ENCODE measurements at places on chromosomes 7 and 10.

GRCh38 chr7:51123322-51124019 is 193.1 kb downstream of the COBL start:
- DNase-seq = peak; percentile 15

GRCh38 chr10:3131098-3131497 is 41.5 kb downstream of the PITRM1 start:
- no peak for DNase-seq

GRCh38 chr10:65950075-65950474 is 975.8 kb upstream of the LRRTM3 start:
- DNase-seq = no peak

DNA sequence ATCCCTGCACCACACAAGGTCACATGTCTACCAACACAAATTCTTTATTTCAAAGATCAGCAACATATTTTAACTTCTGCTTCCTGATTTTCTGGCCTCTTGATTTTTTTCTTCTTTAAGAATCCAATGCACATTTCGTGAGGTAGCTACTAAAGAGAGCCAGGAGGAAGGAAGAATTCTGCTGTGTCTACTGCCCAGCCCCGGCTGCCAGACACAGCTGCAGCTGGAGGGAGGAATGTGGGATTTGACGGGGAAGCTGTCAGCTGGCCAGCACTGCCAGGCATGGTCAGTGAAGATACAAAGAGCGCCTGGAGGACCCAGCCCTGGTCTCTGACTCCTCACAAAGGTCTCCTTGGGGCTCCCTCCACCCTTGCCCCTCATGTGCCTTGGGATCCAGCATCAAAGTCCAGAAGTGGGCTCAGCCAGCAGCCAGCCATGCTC is 6.9 kb upstream of the AOC1 start:
- no peak for DNase-seq

GRCh38 chr10:110285501-110285900 is 19.2 kb downstream of the SMNDC1 start:
- DNase-seq = no peak

DNA sequence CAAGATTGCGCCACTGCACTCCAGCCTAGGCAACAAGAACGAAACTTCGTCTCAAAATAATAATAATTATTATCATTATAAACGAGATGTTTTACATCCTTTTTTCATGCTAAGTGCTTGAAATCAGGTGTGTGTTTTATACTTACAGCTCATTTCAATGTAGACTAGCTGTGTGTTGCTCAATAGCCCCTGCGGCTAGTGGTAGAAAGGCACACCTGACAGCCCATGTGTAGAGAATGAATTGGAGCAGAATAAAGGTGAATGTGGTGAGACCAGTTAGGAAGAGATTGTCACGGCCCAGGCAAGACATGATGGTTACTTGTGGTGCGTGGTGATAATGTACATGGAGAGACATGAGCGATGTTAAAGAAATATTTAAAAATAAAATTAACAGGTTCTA is 86.7 kb upstream of the TMEM26 start:
- DNase-seq = no peak

DNA sequence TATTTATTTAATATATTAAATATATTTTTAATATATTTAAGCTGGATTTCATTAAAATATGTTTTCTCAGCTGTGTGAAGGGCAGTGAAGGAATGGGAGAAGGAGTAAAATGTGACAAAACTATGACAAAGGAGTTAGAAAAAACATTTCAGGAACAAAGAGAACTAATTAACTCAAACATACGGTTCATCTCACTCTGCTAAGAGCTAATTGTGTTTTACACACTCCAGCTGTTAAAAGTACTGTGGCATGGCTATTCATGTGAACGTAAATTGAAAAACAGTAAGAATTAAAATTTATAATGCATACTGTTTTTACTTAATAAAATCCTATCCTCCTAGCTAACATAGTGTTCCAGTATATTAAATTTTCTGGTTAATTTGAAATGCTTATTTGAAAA is 262.5 kb upstream of the GNAI1 start:
- no peak for DNase-seq

DNA sequence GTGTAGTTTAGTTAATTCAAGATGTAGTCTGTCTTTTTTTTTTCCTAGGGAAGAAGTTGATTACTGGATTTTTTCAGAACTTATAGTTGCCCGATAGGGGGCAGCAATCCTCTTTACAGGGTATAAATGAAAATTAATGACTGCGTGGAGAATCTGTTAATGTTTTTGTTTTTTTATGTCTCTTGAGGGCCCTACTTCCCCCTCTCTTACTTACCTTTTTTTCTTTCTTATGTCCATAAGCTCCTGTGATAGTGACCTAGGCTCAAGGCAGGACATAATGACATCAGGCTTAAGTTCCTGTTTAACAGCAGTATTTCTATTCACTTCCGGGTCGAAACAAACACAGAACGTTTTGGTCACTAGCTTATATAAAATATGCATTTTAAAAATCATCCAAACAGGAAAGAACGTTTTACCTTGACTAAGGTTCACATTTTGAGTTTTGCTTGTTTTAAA is 18.8 kb downstream of the CDC123 start:
- DNase-seq = no peak

DNA sequence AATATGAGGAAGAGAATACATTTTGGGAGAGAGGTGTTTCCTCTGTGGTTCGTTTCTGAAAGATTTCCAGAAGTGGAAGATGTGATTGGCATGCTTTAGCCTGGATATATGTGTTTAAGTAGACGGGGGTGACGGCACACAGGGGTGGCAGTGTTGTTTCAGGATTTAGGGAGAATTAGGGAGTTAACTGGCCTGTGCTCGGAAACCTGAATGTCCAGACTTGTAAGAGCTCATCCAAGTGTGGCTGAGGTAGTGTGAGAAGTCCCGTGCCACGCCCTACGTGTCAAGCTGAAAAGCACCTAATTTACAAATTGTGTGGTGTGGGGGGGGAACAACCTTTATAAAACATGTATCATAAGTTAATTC is 1.1 kb downstream of the RALA start:
- DNase-seq = no peak

DNA sequence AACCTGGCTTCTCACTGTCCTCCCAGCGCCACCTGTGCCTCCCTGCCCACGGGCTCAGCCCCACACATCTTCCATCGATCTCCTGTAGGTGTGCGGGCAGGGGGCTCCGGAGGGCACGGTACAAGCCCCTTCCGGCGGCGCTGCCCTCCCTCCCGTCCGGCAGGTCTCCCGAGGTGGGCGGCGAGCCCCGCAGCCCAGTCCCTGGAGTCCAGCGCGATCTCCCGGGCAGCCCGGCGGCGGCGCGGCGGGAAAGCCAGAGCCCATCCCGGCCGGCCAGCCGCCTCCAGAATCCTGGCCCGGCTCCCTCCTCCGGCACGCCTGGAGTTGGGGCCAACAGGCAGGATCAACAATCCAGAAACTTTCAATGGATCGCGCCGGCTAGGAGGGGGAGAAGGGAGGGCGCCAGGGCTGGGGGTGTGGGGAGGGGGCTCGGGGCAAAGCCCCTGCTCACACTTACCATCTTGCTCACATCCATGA is 100.1 kb downstream of the HIP1 start:
- no peak for DNase-seq

DNA sequence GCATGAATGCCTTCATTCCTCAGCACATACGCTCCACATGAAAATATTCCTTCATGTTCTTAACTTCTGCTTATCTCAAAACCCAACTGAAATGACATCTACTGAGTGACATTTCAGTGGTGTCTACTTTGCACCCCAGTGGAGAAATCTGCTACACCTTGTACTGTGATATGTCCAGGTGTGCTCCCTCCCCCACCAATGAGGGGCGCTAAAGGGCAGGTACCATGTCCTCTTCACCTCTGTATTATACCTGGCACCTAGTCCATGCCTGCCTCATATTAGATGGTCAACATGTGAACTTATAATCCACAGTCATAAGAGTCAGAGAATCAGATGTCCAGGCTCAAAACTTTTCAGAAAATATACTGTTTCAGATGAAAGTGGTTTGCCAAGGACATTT is 2.1 kb downstream of the PAXIP1 start:
- no peak for DNase-seq

DNA sequence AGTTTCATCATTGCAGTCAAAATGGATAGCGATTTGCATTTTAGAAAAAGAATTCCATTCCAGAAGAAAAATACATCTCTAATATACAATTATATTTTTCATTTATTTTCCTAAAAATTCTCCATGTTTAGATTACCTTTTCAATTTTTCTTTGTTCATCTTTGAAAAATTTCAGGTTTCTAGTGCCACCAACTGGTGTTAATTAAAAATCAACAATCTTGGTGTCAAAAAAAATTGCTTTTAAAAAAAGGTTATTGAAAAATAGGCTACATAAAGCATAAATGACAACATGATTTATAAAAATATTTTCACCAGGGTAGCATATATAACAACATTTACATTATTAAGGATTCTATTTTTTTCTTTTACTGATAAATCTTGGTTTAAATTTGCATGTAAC is 53.0 kb downstream of the CCDC186 start:
- no peak for DNase-seq

GRCh38 chr7:27210441-27211083 is 10.7 kb upstream of the HOXA13 start:
- DNase-seq = no peak

DNA sequence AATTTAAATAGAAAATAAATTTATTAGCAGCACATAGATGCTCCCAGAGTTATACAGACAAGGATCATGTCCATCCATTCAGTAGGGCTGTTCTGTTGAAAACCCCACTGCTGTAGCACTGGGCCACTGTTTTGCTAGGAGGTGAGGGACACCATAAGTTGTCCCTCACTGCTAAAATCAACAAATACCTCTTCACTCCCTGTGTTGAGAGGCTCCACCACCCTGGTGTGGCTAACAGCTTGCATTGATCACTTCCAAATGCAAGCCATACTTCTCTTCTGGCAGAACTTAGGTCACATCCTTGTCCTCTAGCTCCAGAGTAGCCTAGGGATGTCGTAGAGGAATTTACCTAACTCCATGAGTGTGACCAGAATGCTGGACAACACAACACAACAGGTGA is 55.4 kb downstream of the MDFIC start:
- no peak for DNase-seq

GRCh38 chr7:28706584-28706983 is 251.5 kb downstream of the TRIL start:
- no peak for DNase-seq

DNA sequence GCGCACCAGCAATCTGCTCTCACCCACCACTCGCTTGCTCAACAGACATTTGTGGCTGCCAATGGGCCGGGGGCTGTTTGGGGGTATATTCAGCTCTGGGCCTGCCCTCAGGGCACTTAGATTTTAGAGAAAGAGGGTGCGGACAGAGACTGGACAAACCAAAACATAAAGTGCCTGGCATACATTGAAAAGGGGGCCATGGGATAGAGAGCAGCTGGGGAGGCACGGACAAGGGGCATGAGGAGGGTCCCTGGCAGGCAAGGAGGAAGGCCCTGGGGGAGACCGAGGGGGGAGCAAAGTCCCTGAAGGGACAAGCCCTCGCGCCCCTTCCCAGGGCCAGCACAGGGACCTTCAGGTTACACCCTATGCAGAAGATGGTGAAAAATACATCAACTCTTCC is 43.5 kb downstream of the CLRN3 start:
- DNase-seq = no peak

DNA sequence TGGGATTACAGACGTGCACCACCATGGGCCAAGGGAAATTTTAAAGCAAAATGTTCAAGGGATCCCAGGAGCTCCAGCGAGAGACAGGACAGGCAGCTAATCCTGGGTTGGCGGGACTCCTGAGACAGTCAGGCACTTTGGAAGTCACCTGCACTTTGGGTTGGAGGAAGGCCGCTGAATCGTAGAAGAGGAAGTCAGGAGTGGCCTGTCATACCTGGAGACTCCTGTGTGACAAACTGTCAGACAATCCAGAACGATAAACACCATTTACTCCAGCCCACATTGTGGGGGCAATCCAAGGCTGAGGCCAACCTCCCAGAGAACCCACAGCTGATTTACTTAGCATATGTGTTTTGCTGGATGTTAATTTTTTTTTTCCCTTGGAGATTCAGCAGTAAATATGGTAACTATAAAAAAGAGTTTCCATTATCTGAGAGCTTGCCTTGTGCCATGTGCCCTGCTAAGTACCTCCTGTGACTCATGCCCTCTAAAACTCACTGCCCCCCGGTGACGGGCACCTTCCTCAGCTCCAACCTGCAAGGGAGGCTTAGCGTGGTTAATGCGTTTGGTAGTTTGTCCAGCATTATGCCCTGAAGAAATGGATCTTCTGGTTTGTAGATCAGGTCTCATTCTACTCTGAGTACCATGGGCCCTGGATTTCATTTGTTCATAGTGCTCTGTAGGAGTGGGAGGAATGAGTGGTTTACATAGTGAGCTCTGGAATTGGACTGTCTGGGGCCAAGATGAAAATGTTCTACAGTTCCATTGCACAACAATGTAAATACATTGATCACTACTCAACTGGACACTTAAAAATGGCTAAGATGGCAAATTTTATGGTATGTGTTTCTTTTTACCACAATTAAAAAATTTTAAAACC is 50.9 kb downstream of the ICA1 start:
- no peak for DNase-seq

Measured in stimulated activated CD8-positive, alpha-beta memory T cell treated with anti-CD3 and anti-CD28 coated beads, Interleukin-7, amount 100 ng/mL, for 4 hours (primary cell).